ENCODE measurements at places on chromosomes 7 and 10.

DNA sequence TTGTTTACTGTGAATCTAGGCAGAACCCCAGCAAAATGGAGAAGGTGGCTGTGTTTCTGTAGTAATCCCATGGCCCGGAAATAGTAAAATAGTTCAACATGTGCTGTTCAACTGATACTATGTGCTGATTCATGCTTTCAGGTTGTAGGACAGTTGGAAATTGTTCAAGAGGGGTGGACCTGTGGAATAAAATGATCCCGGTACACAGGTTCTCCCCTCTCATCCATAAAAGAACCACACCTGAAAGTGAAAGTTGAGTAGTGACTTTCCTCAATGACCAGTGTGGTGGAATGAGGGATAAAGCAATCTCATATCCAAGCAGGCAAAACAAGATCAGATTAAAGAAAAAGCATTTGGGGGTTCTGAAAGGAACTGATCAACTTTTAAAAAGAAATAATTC, 177.1 kb downstream of the POU6F2 start:
- no peaks in the 10 kb centered on the region for H3K4me1 ChIP-seq
- no peak overlapping the region for H3K4me3 ChIP-seq
- H3K27ac ChIP-seq = no peak overlapping the region
- no peaks in the 10 kb centered on the region for H3K27me3 ChIP-seq

DNA sequence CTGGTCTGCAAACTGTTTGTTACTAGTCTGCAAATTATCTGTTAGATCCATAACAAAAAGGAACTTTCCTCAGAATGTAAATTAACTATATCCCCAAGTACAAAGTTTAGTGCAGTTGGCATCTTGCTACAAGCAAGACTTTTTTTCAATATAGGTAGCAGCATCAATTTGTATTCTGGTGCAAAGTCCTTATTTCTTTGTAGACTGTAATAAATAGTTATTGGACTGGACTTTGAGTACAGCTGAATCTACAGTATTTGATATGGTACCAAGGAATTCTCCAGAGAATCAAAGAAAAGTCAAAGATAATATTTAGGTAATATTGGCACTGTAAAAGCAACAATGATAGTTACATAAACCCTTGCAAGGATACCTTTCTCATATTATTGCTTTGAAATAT, 89.6 kb downstream of the EXOC6 start:
- H3K27ac ChIP-seq = no peak overlapping the region
- H3K27me3 ChIP-seq = no peaks in the 10 kb centered on the region
- DNase-seq = no peak
- no peaks in the 10 kb centered on the region for H3K4me1 ChIP-seq
- no peaks in the 10 kb centered on the region for H3K36me3 ChIP-seq
- H3K4me3 ChIP-seq = no peak overlapping the region

- H3K27me3 ChIP-seq = peaks cover 34% of the 10 kb centered on the region
- peaks cover 17% of the 10 kb centered on the region for H3K4me1 ChIP-seq
- H3K4me3 ChIP-seq = no peak overlapping the region
- no peaks in the 10 kb centered on the region for H3K36me3 ChIP-seq
Measured at GRCh38 chr7:1596181-1597043, 26.6 kb upstream of the PSMG3 start.

DNA sequence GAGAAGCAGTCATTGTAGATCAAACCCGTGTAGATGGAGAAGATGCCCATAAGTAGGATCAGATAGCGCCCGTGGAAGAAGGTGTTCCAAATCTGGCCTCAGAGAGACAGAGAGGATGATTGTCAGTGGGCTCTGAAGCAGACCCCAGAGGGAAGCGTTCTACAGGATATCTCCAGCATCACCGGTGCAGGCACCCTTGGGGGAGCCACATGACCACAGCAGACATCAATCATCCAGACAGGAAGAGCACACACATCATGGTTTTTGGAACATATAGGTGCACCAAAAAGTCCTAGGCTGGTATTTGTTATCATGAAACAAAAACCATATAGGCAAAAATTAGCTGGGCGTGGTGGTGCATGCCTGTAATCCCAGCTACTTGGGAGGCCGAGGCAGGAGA, 44.0 kb upstream of the SVOPL start:
- peaks cover 38% of the 10 kb centered on the region for H3K4me1 ChIP-seq
- no peaks in the 10 kb centered on the region for H3K36me3 ChIP-seq
- no peaks in the 10 kb centered on the region for H3K27me3 ChIP-seq

- H3K4me3 ChIP-seq = no peak overlapping the region
- no peak overlapping the region for H3K27ac ChIP-seq
- no peaks in the 10 kb centered on the region for H3K4me1 ChIP-seq
- no peaks in the 10 kb centered on the region for H3K36me3 ChIP-seq
Measured at GRCh38 chr10:70699659-70700174, 27.4 kb downstream of the ADAMTS14 start.

DNA sequence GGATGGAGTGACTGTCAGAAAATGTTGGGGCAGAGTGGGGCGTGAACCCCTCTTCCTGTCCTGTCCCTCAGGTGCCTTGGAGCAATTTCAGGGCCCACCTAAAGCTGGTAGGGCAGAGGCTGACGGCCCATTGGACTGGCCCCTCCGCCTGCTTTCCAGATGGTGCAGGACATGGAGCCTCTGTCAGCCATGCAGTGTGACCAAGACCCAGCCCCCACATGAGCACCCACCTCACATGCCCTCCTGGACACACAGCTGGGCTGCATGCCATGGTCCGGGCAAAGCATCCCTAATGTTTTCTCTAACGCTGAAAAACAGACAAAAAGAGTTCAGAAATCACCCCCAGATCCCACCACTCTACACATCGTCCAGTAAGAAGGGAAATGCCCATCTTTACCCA, 51.3 kb upstream of the PSAP start:
- DNase-seq = no peak
- H3K27me3 ChIP-seq = peaks cover 15% of the 10 kb centered on the region
- H3K36me3 ChIP-seq = no peaks in the 10 kb centered on the region
- no peak overlapping the region for H3K27ac ChIP-seq

- no peaks in the 10 kb centered on the region for H3K4me1 ChIP-seq
- no peak overlapping the region for H3K27ac ChIP-seq
- no peak for DNase-seq
- no peaks in the 10 kb centered on the region for H3K27me3 ChIP-seq
- no peaks in the 10 kb centered on the region for H3K36me3 ChIP-seq
Measured at GRCh38 chr10:24307696-24308485, 99.0 kb downstream of the KIAA1217 start.

All from activated naive CD4-positive, alpha-beta T cell treated with anti-CD3 and anti-CD28 coated beads, Interleukin-2, amount 10 ng/mL, durations not matched to agents 7 days and 5 days (primary cell).